Glutamatergic neuron (in vitro differentiated cells): ENCODE measurements at places on chromosomes 2 and 18. TPM values are rescaled to one million over a fixed set of nuclear protein-coding genes. Genes with fewer than 3 reads are reported as not detected.
A peak's percentile ranks its signal among the peaks of the same experiment; 100 is the strongest.

Gene CCDC141
- total RNA-seq = 0.51 TPM

Gene CCNT2
- 70.0 TPM for total RNA-seq

Gene CDK5R2
- total RNA-seq = 46.1 TPM

Gene RNF125
- total RNA-seq = 1.5 TPM

Gene UGT1A8
- total RNA-seq = not detected

Gene ATP6V1C2
- total RNA-seq = not detected

Gene GALNT13
- total RNA-seq = 5.5 TPM

DNA sequence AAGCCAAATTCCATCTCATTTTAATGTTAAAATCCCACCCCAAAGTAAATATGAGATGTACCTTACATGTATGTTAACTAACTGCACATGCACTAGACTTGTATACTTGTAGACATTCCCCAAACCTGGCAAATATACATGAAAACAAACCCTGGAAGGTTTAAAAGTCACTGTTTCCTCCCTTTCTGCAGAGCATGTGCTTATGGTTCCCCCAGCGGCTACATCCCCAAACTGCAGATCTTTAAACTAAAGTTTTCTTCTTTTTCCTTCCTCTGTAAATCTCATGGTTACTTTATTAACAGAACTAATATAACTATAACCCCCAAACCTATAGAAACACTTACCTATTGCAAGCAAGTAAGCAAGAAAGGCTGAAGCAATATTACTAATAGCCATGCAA, 731.5 kb downstream of the LRP1B start:
- H3K36me3 ChIP-seq = no peaks in the 10 kb centered on the region
- H3K27ac ChIP-seq = no peak overlapping the region
- peaks cover 11% of the 10 kb centered on the region for H3K4me1 ChIP-seq
- DNase-seq = no peak
- no peak overlapping the region for H3K4me3 ChIP-seq

GRCh38 chr2:107663632-107664031, 163.1 kb upstream of the RGPD4 start:
- no peak for DNase-seq
- no peak overlapping the region for H3K27ac ChIP-seq
- H3K4me3 ChIP-seq = no peak overlapping the region
- H3K4me1 ChIP-seq = no peaks in the 10 kb centered on the region

GRCh38 chr2:192194265-192194865, 368 bp downstream of the TMEFF2 start:
- DNase-seq = peak; percentile 63
- H3K36me3 ChIP-seq = no peaks in the 10 kb centered on the region
- H3K4me1 ChIP-seq = peaks cover 4% of the 10 kb centered on the region
- peaks cover 12% of the 10 kb centered on the region for H3K27me3 ChIP-seq

GRCh38 chr2:144426355-144426754, 93.6 kb downstream of the ZEB2 start:
- DNase-seq = no peak
- peaks cover 4% of the 10 kb centered on the region for H3K36me3 ChIP-seq
- H3K4me3 ChIP-seq = no peak overlapping the region

DNA sequence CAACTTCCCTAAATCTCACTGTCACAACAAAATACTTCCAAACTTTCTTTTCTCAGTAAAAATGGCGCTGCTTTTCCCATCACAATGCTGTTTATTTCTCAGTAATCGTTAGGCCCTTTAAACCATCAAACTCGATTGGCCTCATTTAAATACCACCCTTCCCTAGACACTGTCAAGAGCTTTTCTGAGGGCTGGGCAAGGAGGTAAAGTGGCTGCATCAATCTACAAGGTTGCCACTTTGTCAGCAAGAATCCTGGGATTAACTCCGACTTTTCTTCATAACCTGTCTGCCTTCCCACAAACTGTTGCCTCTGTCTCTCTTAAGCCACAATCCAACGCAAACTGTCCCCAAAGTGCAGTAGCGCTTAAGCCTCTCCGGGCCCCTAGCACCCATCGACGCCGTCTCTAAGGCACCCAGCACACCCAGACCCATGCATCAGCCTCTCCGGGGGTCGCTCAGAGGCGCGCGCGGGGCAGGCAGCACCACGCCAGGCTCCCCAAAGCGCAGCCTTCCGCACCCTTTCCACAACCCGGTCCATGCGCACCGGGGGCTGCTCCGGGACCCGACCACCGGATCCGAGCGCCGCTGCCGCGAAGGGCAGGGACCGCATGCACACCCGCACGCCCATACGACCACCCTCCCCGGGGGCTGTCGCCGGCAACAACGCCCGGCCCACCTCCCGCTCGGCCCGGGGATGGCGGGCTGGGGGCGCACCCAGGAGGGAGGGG, 683 bp downstream of the MBOAT2 start:
- no peaks in the 10 kb centered on the region for H3K36me3 ChIP-seq
- H3K27ac ChIP-seq = peak overlapping the region; percentile 83

- H3K27me3 ChIP-seq = peaks cover 3% of the 10 kb centered on the region
- no peak overlapping the region for H3K27ac ChIP-seq
- DNase-seq = peak; percentile 42
- no peak overlapping the region for H3K4me3 ChIP-seq
Observed at GRCh38 chr2:176455816-176456291, 186.6 kb downstream of the MTX2 start.

- no peak overlapping the region for H3K4me3 ChIP-seq
- H3K27ac ChIP-seq = no peak overlapping the region
- no peak for DNase-seq
- H3K36me3 ChIP-seq = peaks cover 21% of the 10 kb centered on the region
- H3K4me1 ChIP-seq = no peaks in the 10 kb centered on the region
- peaks cover 2% of the 10 kb centered on the region for H3K27me3 ChIP-seq
Observed at GRCh38 chr2:119536707-119537106, 7.5 kb upstream of the CFAP221 start.

GRCh38 chr18:52615321-52615720, 275.3 kb downstream of the DCC start:
- peaks cover 3% of the 10 kb centered on the region for H3K4me1 ChIP-seq
- H3K27ac ChIP-seq = no peak overlapping the region
- no peak for DNase-seq

DNA sequence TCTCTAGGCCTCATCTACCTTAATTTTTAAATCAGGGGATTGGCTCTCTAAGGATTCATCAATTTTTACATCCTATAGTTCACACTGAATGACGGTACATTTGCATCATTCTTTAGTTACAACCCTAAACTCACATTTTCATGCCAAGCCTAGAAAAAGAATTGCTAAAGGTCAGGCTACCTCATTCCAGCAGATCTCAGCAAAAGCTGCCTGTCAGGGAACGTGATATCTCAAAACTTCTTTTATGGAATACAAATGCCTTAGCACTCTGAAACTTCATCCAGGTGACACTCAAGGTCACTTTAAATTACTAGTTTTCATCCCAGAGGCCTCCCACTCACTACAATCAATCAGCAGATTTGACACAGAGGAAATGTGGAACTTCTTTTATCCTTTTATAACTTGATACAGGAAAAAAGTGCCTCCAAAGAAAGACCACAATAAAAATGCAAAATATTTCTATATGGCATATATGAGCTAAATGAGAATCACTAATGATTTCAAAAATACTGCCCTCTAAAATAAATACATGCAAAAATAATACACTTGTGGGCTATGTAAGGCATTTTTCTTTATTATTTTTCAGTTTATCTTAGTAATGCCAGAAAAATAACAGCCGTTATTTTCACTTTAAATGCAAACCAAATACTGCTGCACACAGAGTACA, 91.5 kb downstream of the ARHGEF33 start:
- H3K36me3 ChIP-seq = peaks cover 8% of the 10 kb centered on the region
- H3K4me3 ChIP-seq = no peak overlapping the region

DNA sequence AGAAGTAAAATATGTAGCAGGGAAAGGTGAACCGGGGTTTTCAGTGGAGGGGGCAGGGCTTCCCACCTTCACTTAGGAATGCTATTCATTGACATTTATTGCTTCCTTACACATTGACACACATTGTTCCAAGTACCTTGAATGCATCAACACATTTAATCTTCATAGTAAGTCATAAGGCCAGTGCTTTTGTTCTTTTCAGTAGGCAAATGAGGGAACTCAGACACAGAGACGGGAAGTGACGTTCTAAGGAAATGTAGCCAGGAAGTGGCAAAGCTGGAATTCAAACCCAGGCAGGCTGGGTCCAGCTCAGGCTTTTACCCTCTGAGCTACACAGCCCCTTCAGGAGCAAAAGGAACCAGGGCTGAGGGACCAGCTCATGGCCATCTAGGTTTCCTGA, 20.7 kb downstream of the BMP10 start:
- no peak overlapping the region for H3K27ac ChIP-seq
- H3K4me3 ChIP-seq = no peak overlapping the region
- H3K4me1 ChIP-seq = no peaks in the 10 kb centered on the region
- no peaks in the 10 kb centered on the region for H3K36me3 ChIP-seq

DNA sequence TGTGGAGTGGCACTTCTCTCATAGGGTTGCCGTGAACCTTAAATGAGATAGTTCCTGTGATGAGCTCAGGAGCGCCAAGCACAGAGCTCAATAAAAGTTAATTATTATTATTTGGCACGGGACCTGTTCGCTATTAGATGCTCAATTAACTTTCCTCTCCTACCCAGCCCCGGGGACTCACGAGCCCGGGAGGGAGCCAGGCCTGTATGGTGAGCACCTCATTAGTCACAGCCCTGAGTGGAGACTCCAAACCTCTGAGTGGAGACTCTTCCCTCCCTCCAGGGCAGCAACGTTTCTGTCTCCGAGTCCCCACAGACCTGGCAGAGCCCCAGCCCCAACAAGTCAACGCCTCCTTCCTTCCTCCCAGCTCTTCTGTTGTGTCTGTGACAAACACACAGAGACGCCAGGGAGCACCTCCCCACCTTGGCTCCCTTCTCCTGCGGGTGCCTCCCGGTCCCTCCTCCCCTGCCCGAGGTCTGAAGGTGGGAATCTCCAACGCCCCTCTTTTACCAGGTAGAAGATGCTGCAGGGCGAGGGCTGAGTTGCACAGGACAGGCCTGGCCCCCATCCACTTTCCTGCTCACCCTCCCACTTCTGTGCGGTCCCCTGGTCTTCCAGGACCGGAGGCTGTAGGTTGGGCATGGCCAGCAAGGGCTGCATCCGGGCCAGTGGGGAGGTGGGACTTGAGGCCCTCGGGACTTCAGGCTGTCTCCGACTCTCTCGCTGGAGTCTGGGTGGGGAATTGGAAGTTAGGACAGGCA, 52.7 kb upstream of the ODC1 start:
- no peak overlapping the region for H3K27ac ChIP-seq
- no peak for DNase-seq
- H3K36me3 ChIP-seq = no peaks in the 10 kb centered on the region
- H3K4me1 ChIP-seq = no peaks in the 10 kb centered on the region
- H3K27me3 ChIP-seq = peaks cover 10% of the 10 kb centered on the region

- H3K4me3 ChIP-seq = no peak overlapping the region
- peaks cover 2% of the 10 kb centered on the region for H3K27me3 ChIP-seq
- no peak overlapping the region for H3K27ac ChIP-seq
- no peaks in the 10 kb centered on the region for H3K4me1 ChIP-seq
- H3K36me3 ChIP-seq = no peaks in the 10 kb centered on the region
Observed at GRCh38 chr2:95530734-95531133, 46.2 kb upstream of the TRIM43B start.

- no peak for DNase-seq
- peaks cover 6% of the 10 kb centered on the region for H3K36me3 ChIP-seq
- no peaks in the 10 kb centered on the region for H3K4me1 ChIP-seq
Observed at GRCh38 chr18:70165936-70166335, 39.6 kb downstream of the RTTN start.

DNA sequence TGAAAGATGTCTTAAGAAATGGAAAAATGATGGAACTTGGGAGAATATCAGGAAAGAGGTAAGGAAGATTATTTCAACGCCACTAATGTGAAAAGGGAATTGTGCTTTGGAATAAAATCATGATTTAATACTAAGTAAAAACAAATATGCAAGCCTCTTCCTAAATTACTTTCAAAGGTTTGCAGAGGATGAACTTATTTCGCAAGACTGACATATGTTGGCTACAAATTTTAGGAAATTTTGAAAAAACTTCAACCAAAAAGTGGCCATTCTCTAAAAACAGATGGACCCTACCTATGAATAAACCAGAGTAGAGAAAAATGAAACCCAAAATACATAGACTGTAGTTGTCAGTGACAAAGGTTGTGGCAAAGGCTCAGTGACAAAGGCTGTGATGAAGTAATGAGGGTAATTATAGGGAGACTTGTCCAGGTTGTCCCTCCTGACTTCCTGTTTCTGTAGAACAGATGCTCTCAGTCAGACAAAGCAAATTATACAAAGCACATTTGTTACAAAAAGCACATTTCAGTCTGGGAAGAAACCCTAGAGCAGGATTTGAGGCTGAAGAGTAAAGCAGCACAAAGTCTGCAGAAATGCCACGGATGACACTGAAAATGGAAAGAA, 39.5 kb downstream of the SFT2D3 start:
- peaks cover 9% of the 10 kb centered on the region for H3K4me1 ChIP-seq
- no peaks in the 10 kb centered on the region for H3K36me3 ChIP-seq
- no peak for DNase-seq
- H3K27ac ChIP-seq = peak overlapping the region; percentile 96
- peak overlapping the region; percentile 26 for H3K4me3 ChIP-seq

DNA sequence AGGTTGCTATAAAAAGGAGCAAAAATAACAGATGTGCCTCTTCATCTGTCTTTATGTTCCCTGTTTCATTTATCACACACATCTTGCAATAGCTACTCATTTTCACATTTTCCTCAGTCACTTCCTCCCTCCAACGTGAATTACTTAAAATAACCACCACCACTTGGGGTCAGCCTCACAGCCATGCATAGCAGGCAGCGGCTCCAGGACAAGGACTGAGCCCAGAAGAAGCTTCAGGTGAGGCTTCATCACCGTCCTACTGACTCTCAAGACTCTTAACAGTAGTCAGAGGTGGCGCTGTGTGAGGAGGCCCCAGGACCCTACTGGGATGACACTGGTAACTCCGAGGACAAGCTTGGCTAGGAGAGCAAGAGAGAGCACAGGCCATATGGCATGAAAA, 15.5 kb upstream of the ST8SIA5 start:
- no peaks in the 10 kb centered on the region for H3K36me3 ChIP-seq
- peaks cover 2% of the 10 kb centered on the region for H3K27me3 ChIP-seq
- no peak overlapping the region for H3K27ac ChIP-seq
- DNase-seq = no peak
- H3K4me3 ChIP-seq = no peak overlapping the region

DNA sequence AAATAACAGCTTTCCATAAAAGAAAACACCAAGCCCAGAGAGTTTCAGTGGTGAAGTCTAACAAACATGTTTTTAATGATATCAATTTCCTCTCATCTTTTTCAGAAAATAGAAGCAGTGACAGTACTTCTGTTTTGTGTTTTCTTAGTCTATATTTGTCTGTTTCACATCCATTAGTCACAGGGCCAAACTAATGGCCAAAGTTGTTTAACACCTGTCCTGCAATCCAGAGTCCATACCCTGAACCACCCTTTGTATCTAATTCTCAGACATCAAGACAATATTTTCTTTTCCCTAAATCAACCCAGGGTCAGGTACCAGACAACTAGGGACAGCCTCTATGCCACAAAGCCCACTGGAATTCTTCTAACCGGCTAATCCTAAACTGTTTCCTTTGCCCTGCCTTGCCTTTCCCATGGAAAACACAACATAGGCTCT, 25.9 kb downstream of the TMSB10 start:
- no peak overlapping the region for H3K4me3 ChIP-seq
- H3K36me3 ChIP-seq = no peaks in the 10 kb centered on the region
- DNase-seq = no peak
- no peak overlapping the region for H3K27ac ChIP-seq

GRCh38 chr18:33495278-33495677, 54.8 kb upstream of the CCDC178 start:
- H3K4me1 ChIP-seq = no peaks in the 10 kb centered on the region
- H3K27me3 ChIP-seq = no peaks in the 10 kb centered on the region
- peak; percentile 28 for DNase-seq
- no peak overlapping the region for H3K4me3 ChIP-seq
